ENCODE measurements at places on chromosomes 2 and 18. TPM values are rescaled to one million over a fixed set of nuclear protein-coding genes. Genes with fewer than 3 reads are reported as not detected.

DNA sequence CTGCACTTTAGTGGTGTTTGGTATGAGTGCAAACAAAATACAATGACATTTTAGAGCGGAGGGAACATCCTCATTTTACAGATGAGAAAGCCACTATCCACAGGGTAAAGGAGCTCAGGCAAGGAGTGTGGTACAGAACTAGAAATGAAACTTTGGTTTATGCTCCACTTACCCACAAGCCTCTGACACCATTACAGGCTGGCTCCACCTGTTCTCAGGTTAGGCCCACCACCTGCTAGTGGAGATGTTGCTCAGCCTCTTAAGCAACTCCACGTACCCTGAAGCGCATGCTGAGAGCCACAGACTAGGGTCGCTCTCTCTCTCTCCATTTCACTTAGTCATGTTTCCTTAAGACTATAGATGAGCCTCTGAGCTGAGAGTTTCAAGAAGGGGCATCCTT is 130.0 kb downstream of the MBD2 start:
- DNase-seq = no peak

DNA sequence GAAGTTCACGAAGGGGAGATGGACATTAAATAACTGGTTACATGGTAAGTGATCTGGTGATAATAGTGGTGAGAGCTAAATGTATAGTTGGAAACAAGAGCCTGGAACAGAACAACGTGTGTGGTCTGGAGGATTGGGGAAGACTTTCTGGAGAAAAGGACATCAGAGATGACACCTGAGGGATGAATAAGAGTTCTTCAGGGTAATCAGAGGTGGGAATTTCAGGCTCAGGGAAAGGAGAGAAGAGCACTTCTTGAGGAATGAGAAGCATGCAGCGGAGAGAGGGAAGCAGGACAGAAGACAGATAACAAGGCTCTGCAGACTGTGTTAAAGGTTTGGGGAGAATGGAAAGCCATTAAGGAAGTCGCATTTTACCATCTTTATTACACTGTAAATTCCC is 450.7 kb downstream of the TNS1 start:
- no peak for DNase-seq

GRCh38 chr2:69180974-69181373 is 168.0 kb downstream of the ANTXR1 start:
- DNase-seq = no peak

GRCh38 chr2:5057891-5058351 is 634.3 kb upstream of the SOX11 start:
- DNase-seq = no peak

- no peak for DNase-seq
Measured at GRCh38 chr18:73621091-73621490, 526.5 kb downstream of the FBXO15 start.

- DNase-seq = no peak
Measured at GRCh38 chr2:51219468-51219867, 187.5 kb upstream of the NRXN1 start.

Gene TWIST2
- total RNA-seq = not detected

Measured in glutamatergic neuron (in vitro differentiated cells).